GM23338 (cell line): ENCODE measurements at places on chromosomes 4 and X. TPM values are rescaled to one million over a fixed set of nuclear protein-coding genes. Genes with fewer than 3 reads are reported as not detected.

Gene ATRX
- 123 and 162 TPM in 2 replicates for total RNA-seq

DNA sequence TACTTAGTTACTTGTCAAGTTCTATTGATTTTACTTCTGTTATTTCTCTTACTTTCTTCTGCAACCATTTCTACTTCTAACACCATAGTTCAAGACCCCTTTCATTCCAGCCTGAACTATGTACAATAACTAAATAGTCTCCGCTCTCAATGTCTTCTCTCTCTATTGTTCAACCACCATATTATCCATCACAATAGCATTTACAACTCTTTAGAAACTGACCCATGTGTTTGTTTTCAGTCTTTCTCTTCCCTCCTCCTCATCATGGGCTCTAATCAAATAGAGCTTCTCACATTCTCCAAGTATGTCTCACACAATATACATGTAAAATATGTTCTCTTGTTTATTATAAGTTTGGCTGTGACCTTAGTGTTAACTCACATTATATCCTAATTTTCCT lies 143.6 kb downstream of the ZAR1 start:
- no peaks in the 10 kb centered on the region for H3K27me3 ChIP-seq
- no peak overlapping the region for H3K4me3 ChIP-seq
- H3K4me1 ChIP-seq = no peaks in the 10 kb centered on the region
- no peak for DNase-seq

GRCh38 chr4:20124317-20125026 lies 127.2 kb upstream of the SLIT2 start:
- H3K27ac ChIP-seq = no peak overlapping the region
- H3K4me1 ChIP-seq = no peaks in the 10 kb centered on the region
- H3K4me3 ChIP-seq = no peak overlapping the region

GRCh38 chrX:15882704-15883539 lies 28.3 kb upstream of the AP1S2 start:
- H3K27ac ChIP-seq = no peak overlapping the region
- no peaks in the 10 kb centered on the region for H3K27me3 ChIP-seq
- H3K36me3 ChIP-seq = no peaks in the 10 kb centered on the region
- peaks cover 20% of the 10 kb centered on the region for H3K4me1 ChIP-seq

Gene MAD2L1
- total RNA-seq = 73.7 and 80.2 TPM in 2 replicates

DNA sequence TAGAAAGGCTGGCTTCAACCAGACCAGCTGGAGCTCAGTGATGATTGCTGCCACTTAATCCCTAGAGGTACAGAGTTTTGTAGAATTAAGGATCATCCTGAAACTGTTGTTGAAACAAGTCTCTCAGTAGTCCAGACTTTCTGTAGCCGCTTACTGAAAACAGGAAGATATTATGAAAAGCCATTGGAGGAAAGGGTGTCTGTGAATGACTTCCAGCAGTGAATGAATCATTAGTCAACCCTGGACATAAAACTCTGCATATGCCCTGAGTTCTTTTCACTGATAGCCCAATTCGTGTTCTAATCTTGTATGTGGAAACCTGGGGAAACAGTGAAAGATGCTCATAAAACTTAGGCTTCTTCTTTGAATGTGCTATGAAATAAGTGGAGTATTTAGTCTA lies 14.8 kb downstream of the HOPX start:
- peaks cover 13% of the 10 kb centered on the region for H3K27me3 ChIP-seq
- H3K27ac ChIP-seq = no peak overlapping the region
- peaks cover 11% of the 10 kb centered on the region; the same call in 1 of the 2 replicates for H3K4me1 ChIP-seq
- no peak overlapping the region for H3K4me3 ChIP-seq
- DNase-seq = no peak

Gene NHSL2
- 7.0 and 9.5 TPM in 2 replicates for total RNA-seq

Gene CPLX1
- total RNA-seq = 0.58 and 0.97 TPM in 2 replicates

GRCh38 chr4:23747281-23747735 lies 142.5 kb downstream of the PPARGC1A start:
- no peaks in the 10 kb centered on the region for H3K4me1 ChIP-seq
- H3K36me3 ChIP-seq = no peaks in the 10 kb centered on the region

GRCh38 chrX:55111578-55112254 lies 22.9 kb downstream of the PAGE2 start:
- no peaks in the 10 kb centered on the region for H3K27me3 ChIP-seq
- H3K4me1 ChIP-seq = no peaks in the 10 kb centered on the region; the same call in 1 of the 2 replicates
- no peak overlapping the region for H3K4me3 ChIP-seq
- DNase-seq = no peak
- no peaks in the 10 kb centered on the region for H3K36me3 ChIP-seq

Gene MAGEA12
- 0.27 and 0.38 TPM in 2 replicates for total RNA-seq

Gene PCDH19
- total RNA-seq = 0.89 and 1.4 TPM in 2 replicates

DNA sequence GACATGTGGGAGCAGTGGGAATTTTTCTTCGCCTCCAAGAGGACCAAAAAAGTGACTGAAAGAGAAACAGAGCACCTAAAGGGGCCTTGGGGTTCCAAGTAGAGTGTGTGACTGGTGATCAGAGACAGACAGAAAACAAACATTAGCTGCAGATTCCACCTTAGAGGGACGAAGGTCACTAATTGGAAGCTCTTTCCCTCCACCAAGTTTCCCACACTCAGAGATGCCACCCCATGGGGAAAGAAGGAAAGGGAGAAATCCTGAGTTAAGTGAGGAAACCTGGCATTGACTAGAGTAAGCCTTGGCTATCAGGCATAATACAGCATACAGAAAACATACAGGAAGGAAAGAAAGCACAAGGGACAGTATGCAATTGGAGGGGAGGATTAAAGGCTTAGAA lies 90.9 kb downstream of the HNRNPD start:
- no peak overlapping the region for H3K27ac ChIP-seq
- peaks cover 5% of the 10 kb centered on the region; the same call in 1 of the 2 replicates for H3K27me3 ChIP-seq
- DNase-seq = peak; percentile 16
- no peak overlapping the region for H3K4me3 ChIP-seq
- 0 out of 2 replicates have a peak, but pooled peaks cover 4% of the 10 kb centered on the region for H3K4me1 ChIP-seq
- H3K36me3 ChIP-seq = no peaks in the 10 kb centered on the region

DNA sequence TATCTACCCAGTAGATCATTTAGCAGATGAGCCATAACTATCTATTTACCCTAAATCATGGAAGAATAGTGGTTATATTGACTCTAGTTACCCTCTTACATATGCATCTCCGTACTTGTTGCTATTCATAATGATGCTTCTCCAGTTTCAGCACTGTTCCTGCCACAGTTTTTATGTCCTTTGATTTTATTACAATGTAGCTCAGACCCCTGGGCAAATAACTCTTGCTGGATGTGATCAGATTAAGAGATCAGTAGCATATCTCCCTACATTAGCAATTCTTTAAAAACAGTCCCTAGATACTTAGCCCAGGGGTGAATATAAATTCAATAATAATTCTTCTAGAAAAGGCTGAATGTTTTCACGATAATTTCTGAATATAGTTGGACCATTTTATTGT lies 696.5 kb downstream of the ADGRL3 start:
- H3K27me3 ChIP-seq = no peaks in the 10 kb centered on the region
- no peaks in the 10 kb centered on the region for H3K36me3 ChIP-seq
- no peak overlapping the region for H3K4me3 ChIP-seq
- 0 out of 2 replicates have a peak, but pooled peaks cover under 1% of the 10 kb centered on the region for H3K4me1 ChIP-seq

DNA sequence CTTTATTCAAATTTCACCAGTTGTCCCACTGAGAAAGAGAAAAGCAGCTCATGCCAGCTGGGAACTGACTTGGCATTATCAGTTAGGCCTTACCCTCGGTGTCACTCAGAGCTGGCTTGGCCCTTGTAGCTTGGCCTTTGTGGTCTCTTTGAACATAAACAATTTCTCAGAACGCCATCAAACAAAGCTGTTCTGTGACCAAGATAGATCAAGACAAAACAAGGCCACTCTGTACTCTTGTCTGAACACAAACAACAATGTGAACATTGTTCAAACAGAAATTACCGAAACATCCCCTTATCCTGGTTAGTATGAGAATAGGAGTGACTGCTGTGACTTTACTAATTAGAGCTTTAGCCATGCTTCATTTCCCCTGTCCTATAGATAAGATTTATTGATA lies 57.2 kb downstream of the DIPK2B start:
- no peaks in the 10 kb centered on the region for H3K4me1 ChIP-seq
- H3K4me3 ChIP-seq = no peak overlapping the region
- H3K27me3 ChIP-seq = no peaks in the 10 kb centered on the region
- H3K36me3 ChIP-seq = no peaks in the 10 kb centered on the region
- no peak overlapping the region for H3K27ac ChIP-seq
- DNase-seq = no peak

GRCh38 chr4:168633064-168633463 lies 136.2 kb downstream of the PALLD start:
- H3K36me3 ChIP-seq = no peaks in the 10 kb centered on the region
- peaks cover 29% of the 10 kb centered on the region for H3K27me3 ChIP-seq
- DNase-seq = no peak
- H3K27ac ChIP-seq = no peak overlapping the region

GRCh38 chr4:165325732-165326512 lies 1.5 kb upstream of the MSMO1 start:
- peak overlapping the region; percentile 96 for H3K27ac ChIP-seq
- peak; percentile 61 for DNase-seq
- peak overlapping the region; percentile 68 for H3K4me3 ChIP-seq
- peaks cover 25% of the 10 kb centered on the region for H3K4me1 ChIP-seq

DNA sequence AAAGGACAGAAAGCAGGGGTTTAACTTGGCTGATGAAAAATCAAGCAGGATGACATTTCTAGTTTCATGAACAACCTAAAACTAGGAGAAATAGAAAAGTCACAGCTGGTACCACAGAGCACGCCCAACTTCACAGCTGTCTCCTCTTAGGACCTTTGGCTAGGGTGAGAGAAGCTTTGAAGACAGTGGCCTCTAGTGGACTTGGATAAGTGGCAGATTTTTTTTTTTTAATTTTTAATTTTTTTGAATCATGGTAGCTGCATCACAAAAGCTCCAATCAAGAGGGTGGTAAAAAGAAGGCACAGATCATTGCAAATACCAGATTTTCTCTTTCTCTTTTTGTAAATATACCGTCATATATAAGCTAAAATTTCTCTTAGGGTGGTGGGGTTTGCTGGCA lies 20.2 kb upstream of the MAP3K15 start:
- H3K27me3 ChIP-seq = no peaks in the 10 kb centered on the region
- no peaks in the 10 kb centered on the region for H3K4me1 ChIP-seq
- H3K36me3 ChIP-seq = no peaks in the 10 kb centered on the region
- peak; percentile 42 for DNase-seq
- no peak overlapping the region for H3K4me3 ChIP-seq

DNA sequence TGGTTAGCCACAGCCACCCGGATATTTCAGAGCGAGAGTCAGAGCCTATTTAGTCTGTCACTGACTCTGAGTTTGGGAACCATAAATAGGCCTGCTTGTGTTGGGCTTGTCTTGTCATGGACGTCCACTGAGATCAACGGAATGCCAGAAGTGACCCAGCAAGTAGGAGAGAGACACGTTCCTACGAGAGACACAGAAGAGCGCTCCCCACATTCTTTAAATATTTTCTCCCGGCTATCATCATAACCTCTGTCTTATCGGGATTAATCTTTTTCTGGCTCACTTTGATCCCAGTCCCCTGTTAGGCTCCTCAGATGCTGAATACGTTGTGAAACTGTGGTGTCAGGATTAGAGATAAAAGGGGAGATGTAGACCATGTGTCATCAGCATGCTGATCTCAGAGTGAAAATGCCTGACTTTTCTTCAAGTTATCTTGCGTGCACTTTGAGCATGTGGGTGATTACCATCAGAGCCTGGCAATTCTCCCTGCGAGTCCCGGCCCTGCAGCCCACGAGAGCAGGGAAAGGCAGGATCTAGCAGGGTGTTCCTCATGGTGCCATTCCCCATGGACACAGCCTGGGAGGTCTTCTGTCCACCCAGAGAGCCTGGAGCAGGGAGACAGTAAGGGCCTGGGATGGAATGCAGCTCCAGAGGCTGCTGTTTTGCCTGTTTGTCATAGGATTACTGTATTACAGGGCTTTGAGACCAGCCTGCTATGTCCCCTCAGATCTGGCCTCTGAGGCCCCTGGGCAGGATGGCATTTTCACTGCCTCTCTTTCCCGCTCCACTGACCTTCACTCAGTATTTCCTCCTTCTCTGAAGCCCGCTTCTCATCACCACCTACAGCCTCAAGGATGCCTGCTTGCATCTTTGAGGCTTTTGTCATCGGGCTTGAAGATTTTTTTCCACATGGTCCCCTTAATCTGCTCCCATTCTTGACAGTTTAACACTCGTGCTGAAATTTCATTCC lies 2.8 kb upstream of the TENM3 start:
- no peaks in the 10 kb centered on the region for H3K36me3 ChIP-seq
- no peak overlapping the region for H3K4me3 ChIP-seq
- H3K27ac ChIP-seq = no peak overlapping the region
- peak; percentile 43 for DNase-seq
- no peaks in the 10 kb centered on the region for H3K27me3 ChIP-seq
- H3K4me1 ChIP-seq = peaks cover 15% of the 10 kb centered on the region

DNA sequence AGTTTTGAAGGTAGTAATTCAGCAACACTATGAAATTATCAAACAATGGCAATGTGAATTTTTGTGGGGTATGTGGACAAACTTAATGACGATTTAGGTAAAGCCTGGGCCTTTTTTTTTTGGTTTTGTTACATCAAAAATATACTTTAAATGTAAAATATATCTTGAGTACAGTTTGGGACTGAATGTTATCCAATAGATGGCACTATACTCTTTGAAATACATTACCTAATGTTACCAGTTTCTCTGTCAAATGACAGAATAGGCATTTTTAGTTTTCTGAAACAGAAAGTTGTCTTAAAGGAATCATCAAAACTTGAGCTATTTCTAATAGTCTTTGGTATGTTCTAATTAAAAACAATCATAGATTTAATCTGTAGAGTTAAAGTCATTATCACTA lies 1651.9 kb downstream of the C4orf33 start:
- H3K4me3 ChIP-seq = no peak overlapping the region
- DNase-seq = peak; percentile 35
- H3K4me1 ChIP-seq = peaks cover 5% of the 10 kb centered on the region; the same call in 1 of the 2 replicates
- H3K27me3 ChIP-seq = no peaks in the 10 kb centered on the region

Gene DTHD1
- total RNA-seq = not detected in 2 replicates

- no peaks in the 10 kb centered on the region for H3K27me3 ChIP-seq
- H3K27ac ChIP-seq = no peak overlapping the region
- no peak overlapping the region for H3K4me3 ChIP-seq
- H3K4me1 ChIP-seq = no peaks in the 10 kb centered on the region
These were observed 159.2 kb downstream of the BTC start for GRCh38 chr4:74635074-74635473.

GRCh38 chr4:10201381-10202223 lies 85.0 kb upstream of the WDR1 start:
- H3K27me3 ChIP-seq = no peaks in the 10 kb centered on the region
- no peak for DNase-seq
- no peak overlapping the region for H3K27ac ChIP-seq
- no peaks in the 10 kb centered on the region for H3K36me3 ChIP-seq

- no peak overlapping the region for H3K27ac ChIP-seq
- H3K4me1 ChIP-seq = no peaks in the 10 kb centered on the region
- no peaks in the 10 kb centered on the region for H3K27me3 ChIP-seq
- H3K4me3 ChIP-seq = no peak overlapping the region
- H3K36me3 ChIP-seq = no peaks in the 10 kb centered on the region
These were observed 109.5 kb upstream of the NKX1-1 start for GRCh38 chr4:1515763-1516162.

Gene SLC10A3
- 9.5 and 17.6 TPM in 2 replicates for total RNA-seq

- no peak for DNase-seq
- H3K27me3 ChIP-seq = no peaks in the 10 kb centered on the region
- H3K27ac ChIP-seq = no peak overlapping the region
- H3K4me1 ChIP-seq = peaks cover 11% of the 10 kb centered on the region; the same call in 1 of the 2 replicates
- no peak overlapping the region for H3K4me3 ChIP-seq
- no peaks in the 10 kb centered on the region for H3K36me3 ChIP-seq
These were observed 48.8 kb upstream of the CCSER1 start for GRCh38 chr4:90078440-90078839.

GRCh38 chr4:112266823-112267222 lies 18.9 kb downstream of the TIFA start:
- peaks cover 7% of the 10 kb centered on the region; the same call in 1 of the 2 replicates for H3K36me3 ChIP-seq
- no peak overlapping the region for H3K27ac ChIP-seq

GRCh38 chr4:168849030-168849675 lies 160.9 kb downstream of the CBR4 start:
- no peaks in the 10 kb centered on the region for H3K27me3 ChIP-seq
- H3K4me1 ChIP-seq = peaks cover 56% of the 10 kb centered on the region
- no peaks in the 10 kb centered on the region for H3K36me3 ChIP-seq
- H3K4me3 ChIP-seq = peak overlapping the region; percentile 21; the same call in 1 of the 2 replicates
